ENCODE measurements at places on chromosomes 6 and 20.

DNA sequence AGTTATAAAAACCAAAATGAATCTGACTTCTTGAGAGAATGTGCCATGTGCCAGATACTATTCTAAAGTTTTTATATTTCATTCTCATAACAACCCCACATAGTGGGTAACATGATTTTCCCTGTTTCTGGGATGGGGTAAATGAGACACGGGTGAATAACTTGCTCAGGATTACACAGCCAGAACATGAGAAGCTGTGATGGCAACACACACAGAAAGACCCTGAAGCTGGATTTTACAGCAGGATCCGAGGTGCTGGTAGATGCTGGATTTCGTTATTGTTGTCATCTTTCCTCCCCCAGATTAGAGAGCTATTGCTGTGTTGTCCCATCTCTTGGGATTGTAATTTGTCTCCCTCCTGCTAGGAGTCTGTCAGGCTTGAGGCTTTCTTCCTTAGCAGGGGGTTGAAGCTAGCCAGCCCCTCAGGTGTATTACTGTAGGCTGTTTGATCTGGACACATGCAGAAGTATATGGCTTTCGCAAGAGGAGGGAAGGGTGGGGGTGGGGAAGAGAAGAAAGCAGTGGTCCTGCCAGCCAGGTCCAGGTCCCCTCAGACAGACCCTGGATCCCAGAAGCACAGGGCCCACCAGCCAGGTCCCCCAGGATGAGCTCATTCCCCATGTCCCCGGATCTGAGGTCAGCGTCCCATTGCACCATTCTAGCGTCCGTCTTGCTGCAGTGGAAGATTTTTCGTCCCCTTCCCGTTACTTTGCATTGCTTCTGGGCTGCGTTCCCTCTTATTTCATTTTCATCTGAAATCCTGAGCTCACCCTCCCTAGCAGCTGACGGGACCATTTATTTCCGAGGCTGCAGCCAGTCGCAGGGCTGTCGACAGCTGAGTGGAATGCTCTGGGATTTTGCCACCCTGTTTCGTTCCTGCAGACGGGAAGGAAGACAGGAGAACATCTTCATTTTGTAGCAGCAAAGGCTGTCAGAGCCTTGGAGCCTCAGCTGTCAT, 7.3 kb upstream of the KCNG1 start:
- no peak for DNase-seq

- no peak for DNase-seq
Measured at GRCh38 chr6:15129887-15130286, 116.0 kb upstream of the JARID2 start.

DNA sequence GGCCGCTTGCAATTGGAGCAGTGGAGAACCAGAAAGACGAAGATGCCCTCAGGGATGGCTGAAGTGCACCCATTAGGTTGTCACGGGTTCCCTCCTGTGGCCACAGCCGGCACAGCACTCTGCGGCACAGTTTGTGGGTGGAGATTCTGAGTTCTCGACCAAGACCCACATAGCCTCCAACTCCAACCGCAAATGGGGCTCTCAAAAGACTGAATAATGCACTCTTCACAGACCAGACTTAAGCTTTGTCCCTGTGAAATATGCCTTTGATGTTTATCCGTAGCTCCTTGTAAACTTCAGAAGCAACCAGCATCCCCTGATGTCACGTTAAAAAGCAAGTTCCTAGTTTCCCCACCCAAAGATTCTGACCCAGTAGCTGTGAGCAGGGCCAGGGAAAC, 934 bp upstream of the CST9 start:
- DNase-seq = no peak

DNA sequence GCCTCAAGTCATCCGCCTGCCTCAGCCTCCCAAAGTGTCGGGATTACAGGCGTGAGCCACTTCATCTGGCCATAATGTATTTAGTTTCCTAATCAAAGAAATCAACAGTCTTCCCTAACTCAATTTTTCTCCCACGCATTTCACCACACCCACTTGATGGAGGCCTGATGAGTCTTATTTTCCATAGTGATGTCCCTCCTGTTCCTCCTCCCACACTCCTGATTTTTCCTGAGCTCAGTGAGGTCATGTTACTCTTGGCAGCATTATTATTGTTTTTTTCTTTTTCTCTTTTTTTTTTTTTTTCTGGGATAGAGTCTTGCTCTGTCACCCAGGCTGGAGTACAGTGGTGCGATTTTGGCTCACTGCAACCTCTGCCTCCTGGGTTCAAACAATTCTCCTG, 8.9 kb downstream of the ABRACL start:
- no peak for DNase-seq

GRCh38 chr6:87914637-87915395, 132.8 kb upstream of the SPACA1 start:
- no peak for DNase-seq

- peak; percentile 37 for DNase-seq
Measured at GRCh38 chr20:47220161-47220582, 136.3 kb downstream of the ZMYND8 start.

GRCh38 chr6:29647927-29648642, 8.8 kb upstream of the MOG start:
- no peak for DNase-seq

- DNase-seq = no peak
Measured at GRCh38 chr20:42656130-42656529, 533.6 kb downstream of the PTPRT start.

DNA sequence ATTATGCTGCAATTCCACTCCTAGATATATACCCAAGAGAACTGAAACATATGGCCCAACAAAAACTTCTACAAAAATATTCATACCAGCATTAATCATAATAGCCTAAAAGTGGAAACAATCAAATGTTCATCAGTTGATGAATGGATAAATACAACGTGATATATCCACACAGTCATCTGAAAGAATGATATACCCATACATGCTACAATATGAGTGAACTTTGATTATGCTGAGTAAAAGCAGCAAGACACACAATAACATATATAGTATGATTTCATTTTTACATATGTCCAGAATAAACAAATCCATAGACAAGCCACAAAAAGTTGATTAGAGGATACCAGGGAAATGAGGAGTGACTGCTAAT, 30.7 kb downstream of the CDK19 start:
- no peak for DNase-seq

DNA sequence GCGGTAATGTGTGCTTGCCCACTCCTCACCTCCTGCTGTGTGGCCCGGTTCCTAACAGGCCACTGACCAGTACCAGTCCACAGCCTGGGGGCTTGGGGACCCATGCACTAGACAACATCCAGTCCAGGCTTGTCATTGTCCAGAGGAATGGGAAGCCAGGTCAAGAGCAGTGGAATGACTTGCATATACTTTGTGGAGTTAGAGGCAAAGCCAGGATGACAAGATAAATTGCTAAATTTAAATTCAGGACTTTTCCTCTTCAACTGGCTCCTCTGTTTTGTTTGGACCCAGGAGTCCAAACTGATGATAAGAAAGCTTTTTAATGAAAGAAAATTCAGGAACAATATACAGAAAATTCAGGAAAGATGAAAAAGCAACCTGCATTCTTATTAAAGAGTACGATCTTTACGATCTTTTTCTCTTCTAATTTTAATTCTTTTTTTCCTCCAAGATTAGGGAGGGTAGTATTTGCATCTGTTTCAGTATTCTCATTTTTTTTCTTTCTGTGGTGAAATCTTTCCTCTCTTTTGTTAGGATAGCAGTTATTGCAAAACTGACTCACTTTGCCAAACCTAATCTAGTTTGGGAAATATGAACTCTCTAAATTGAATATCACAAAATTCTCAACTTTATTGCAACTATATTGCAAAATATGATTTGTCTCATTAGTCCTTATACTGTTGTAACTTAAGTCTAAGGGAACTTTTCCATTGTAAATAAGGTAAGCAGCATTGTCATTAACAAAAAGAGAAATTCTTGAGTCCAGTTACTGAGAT, 48.2 kb downstream of the DCBLD1 start:
- DNase-seq = no peak

DNA sequence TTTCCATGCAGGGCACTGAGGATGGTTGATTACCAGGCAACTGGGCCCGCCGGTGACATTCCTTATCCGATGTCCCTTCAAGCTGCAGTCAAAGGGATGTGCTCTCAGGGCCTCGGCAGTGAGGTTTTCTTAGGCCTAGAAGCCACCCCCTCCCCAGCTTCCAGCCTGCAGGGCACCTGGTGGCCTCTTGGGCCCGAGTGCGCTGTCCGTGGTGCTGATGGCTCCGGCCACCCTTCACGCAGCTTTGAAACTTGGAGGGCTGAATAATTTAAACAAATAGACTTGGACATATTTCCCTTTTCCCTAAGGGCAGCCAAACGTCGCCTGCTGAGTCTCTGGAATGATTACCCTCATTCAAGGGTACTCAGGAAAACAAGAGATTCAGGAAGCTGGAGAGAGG, 8.9 kb upstream of the MLN start:
- no peak for DNase-seq

DNA sequence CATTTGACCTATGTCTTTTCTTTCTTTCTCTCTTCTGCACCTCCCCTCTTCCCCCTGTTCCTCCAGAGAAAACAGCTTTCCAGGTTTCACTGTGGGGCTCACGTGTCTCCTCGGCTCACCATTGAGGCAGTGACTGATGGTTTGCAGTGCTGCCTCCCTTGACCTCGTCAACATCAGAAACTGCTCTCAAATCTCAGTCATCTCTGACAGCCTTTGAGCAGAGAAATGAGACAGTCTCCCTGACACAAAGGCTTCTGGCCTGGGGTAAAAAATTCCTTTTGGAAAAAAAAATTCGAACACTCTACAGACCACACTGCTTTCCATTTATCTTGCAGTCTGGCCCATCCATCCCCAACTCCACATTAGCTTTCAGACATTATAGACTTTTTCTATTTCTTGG, 450.0 kb downstream of the TFAP2B start:
- DNase-seq = no peak

DNA sequence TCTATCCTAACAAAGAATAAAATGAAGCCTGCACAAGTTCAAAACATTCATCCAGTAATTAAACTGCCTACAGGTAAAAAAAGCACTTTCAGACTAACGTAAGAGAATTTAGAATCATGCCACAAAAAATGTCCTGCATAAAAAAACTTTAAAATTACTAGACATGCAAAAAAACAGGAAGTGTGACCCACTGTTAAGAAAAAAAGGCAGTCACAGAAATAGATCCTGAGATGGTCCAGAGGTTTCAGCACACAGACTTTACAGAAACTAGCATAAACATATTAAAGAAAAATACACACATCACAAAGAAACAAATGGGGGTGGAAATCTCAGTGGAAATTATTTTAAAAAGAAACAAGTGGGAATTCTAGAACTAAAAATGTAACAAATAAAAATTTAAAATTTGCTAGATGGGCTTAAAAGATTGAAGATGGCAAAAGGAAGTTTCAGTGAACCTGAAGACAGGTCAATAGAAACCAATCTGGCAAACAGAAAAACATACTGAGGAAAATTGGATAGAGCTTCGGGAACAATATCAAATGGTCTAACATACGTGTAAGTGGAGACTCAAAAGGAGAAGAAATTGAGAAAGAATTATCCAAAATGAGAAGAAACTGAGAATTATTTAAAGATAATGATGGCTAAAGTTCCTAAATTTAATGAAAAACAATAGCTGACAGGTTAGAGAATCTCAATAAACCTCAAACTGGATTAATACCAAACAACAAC, 3.4 kb upstream of the ZNF133 start:
- no peak for DNase-seq

GRCh38 chr6:7633361-7633760, 43.4 kb downstream of the SNRNP48 start:
- no peak for DNase-seq

DNA sequence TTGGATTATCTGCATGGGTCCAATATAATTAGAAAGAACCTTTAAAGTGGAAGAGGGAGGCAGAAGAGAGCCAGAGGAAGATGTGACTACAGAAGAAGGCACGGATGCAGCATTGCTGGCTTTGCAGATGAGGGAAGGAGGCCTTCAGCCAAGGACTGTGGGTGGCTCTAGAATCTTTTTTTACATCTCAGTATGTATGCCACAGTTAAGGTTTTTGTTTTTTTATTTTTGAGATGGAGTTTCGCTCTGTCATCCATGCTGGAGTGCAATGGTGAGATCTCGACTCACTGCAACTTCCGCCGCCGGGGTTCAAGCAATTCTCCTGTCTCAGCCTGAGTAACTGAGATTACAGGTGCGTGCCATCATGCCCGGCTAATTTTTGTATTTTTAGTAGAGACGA, 49.3 kb downstream of the MCM8 start:
- no peak for DNase-seq

DNA sequence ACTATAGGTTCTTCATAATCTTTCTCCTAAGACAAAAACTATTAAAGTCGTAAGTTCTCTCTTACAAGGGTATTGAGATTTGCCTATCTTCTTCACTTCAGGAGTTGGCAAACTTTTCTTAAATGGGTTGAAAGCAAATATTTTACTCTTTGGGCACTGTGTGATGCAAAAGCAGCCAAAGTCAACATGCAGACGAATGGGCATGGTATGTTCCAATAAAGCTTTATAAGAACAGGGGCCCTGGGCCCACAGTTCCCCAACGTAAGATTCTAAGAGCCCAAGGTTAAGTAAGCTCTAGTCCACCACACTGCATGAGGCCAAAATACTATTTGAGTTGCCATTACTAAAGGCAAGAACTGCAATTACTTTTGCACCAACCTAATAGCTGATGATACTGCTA, 11.5 kb downstream of the CD164 start:
- no peak for DNase-seq

DNA sequence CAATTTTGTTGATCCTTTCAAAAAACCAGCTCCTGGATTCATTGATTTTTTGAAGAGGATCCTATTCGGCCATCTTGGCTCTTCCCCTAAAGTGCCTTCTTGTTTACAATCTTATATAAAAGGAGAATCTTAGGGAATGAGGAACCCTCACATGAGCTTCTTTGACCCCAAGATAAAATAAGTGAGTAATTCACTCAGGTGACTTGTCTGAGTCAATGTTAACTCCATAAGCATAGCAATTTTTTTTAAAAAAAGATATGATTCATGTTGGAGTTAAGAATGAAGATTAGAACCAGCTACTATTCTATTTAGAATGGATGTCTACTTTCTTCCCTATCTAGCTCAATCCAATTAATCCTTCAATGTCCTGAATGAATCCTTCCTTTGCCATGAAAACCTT, 21.0 kb downstream of the WASF1 start:
- no peak for DNase-seq

GRCh38 chr20:54195483-54196472, 12.1 kb upstream of the PFDN4 start:
- DNase-seq = no peak

DNA sequence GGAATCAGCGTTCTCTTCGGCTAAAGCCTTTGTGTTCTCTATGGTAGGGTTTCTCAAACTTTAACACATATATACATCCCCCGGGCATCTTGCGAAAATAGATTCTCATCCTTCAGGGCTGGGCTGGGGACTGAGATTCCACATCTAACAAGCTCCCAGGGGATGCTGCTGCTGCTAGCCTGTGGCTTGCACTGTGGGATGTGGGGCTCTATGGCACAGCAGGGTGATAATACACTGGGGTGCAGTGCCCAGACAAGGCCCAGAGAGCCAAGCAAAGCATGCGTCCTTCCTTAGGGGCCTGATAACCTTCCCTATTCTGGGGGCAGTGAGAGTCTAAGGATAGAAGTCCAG, 102.0 kb downstream of the LAMP5 start:
- DNase-seq = no peak

DNA sequence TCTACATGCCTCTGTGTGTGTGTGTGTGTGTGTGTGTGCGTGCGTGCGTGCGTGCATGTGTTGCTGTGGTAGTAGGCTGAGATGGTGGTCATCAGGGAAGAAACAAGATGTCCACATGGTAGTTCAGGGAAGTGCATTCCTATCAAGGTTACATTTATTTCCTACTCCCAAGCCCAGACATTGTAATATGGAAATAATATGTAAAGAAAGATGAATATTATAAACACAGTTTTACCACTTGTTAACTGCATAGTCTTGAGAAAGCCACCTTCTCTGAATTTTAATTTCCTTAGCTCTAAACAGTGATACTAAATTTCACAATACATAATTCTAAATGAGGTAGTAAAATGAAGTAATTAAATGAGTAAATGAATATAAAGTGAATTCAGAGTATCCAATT, 14.0 kb downstream of the MEI4 start:
- DNase-seq = no peak
